ENCODE measurements at places on chromosomes 12 and 14. TPM values are rescaled to one million over a fixed set of nuclear protein-coding genes. Genes with fewer than 3 reads are reported as not detected.

The RND1 gene
- polyA plus RNA-seq = 1.3 TPM

The ADAM21 gene
- polyA plus RNA-seq = not detected

The CLEC14A gene
- polyA plus RNA-seq = 0.45 TPM

The AQP5 gene
- polyA plus RNA-seq = not detected

The IAPP gene
- not detected for polyA plus RNA-seq

The CCDC63 gene
- not detected for polyA plus RNA-seq

- H3K27ac ChIP-seq = no peak overlapping the region
- H3K4me1 ChIP-seq = no peaks in the 10 kb centered on the region
- DNase-seq = no peak
- H3K36me3 ChIP-seq = no peaks in the 10 kb centered on the region
- H3K27me3 ChIP-seq = no peaks in the 10 kb centered on the region
These were observed 89.9 kb upstream of the IGF1 start for GRCh38 chr12:102570256-102570655.

DNA sequence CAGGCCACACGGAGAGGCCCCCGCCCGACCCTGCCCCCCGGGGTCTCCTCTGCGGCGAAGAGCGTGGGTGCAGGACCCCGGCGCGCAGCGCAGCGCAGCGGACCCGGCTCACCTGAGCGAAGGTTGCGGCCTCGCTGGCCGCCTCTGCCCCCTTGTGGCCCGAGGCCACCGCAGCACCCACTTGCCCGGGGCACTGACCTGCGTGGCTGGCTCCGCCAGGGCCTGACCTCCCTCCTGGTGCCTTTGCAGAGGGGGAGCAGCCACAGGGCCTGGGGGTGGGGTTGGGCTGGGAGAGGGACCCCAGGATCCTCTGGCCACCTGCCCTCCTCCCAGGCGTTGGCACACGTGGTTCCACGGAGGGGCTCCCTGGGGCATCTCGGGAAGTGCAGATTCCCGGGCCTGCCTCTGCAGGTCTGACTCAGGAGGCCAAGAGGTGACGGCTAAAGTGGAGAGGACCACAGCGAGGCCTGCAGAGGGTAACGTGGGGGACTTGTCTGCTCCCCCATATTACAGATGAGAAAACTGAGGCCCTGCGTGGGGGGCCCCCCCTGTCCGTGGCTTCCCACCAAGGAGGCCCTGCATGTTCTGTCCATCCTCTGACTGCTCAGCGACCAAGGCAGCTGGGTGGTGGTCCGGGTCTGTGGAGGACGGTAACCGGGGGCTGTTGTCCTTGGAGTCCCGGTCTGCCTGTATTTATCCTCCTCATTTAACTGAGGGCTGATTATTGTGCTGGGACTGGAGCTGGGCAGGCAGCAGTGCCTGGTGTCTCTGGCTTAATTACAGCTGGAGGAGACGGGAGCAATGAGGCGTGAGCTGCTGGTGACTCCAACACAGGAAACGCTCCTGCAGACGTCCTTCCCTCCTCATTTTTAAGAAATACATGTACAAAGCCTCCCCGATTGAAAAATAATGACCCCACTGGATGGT lies 67.9 kb upstream of the BEGAIN start:
- no peaks in the 10 kb centered on the region for H3K36me3 ChIP-seq
- H3K4me1 ChIP-seq = no peaks in the 10 kb centered on the region
- DNase-seq = peak; percentile 43
- peaks cover 13% of the 10 kb centered on the region for H3K27me3 ChIP-seq
- H3K4me3 ChIP-seq = no peak overlapping the region
- no peak overlapping the region for H3K27ac ChIP-seq

DNA sequence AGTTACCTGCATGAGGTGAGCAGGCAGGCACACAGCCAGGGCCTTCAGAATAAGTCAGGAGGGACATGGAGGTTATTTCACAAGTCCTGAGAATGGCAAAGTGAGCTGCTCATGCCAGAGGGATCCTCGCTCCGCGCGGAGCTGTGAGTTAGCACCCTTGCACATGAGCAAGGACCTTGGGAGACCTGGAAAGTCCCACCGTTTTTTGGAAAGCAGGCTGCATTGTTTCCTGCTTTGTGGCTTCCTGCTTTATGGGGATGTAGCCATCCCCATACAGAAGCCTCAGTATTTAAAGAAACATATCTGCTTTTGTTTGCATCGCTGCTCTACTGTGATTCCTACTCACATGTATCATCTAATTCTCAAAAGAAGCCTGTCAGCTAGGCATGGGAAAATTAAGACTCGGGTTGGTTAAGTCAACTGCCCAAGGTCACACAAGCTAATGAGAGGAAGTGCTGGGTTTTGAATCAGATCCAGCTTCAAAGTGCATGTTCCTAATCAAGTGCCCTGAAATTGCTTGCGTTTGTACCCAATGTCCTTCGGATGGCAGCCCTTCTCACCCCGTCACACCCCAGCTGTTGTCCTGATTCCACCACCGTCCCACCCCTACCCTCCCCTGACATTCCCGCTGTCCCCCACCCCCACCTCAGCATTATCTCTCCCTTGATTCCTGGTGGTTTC lies 106.2 kb downstream of the CRACR2A start:
- no peaks in the 10 kb centered on the region for H3K4me1 ChIP-seq
- no peaks in the 10 kb centered on the region for H3K27me3 ChIP-seq
- H3K36me3 ChIP-seq = no peaks in the 10 kb centered on the region
- no peak overlapping the region for H3K4me3 ChIP-seq

DNA sequence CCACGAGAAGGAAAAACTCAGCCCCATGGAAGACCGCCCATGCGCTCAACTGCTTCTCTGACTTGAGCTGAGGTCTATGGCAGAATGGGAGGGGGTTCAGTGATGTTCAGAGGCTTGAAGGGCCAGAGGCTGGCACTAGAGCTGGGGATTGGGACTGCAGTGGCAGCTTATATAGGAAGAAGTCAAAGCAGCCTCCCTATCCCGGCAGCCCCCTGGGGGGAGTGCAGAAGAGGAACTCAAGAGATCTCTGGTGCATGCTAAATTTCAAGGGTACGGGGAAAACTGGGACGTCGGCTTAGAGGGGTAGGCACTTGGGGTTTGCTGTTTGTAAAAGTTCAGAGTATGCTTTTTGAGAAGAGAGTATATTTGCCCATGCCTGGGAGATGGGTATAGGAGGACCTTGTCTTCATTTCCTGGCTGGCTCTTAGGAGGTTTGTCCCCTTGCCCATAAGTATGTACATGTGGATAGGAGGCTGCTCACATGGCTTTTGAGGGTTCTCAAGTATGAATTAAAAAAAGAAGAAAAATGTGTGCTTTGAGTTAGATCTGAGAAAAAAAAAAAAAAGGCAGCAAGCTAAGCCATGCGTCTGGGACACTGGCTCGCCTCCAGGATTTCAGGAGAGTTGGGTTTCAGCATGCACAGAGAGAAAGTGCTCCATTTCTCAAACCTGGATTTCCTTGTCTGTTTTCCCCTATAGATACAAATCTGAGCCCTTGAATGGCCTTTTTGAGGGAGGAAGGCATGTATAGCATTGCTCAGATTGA lies 3.2 kb upstream of the MEG3 start:
- H3K27me3 ChIP-seq = peaks cover 37% of the 10 kb centered on the region
- H3K27ac ChIP-seq = no peak overlapping the region
- no peaks in the 10 kb centered on the region for H3K4me1 ChIP-seq

- no peak for DNase-seq
- H3K27ac ChIP-seq = no peak overlapping the region
- peaks cover 17% of the 10 kb centered on the region for H3K4me1 ChIP-seq
- no peak overlapping the region for H3K4me3 ChIP-seq
- H3K27me3 ChIP-seq = no peaks in the 10 kb centered on the region
These were observed 2.9 kb downstream of the SMARCD1 start for GRCh38 chr12:50087995-50088394.

GRCh38 chr12:19312637-19313036 lies 126.7 kb upstream of the AEBP2 start:
- no peaks in the 10 kb centered on the region for H3K4me1 ChIP-seq
- DNase-seq = no peak
- no peaks in the 10 kb centered on the region for H3K36me3 ChIP-seq
- H3K27ac ChIP-seq = no peak overlapping the region
- H3K27me3 ChIP-seq = no peaks in the 10 kb centered on the region
- no peak overlapping the region for H3K4me3 ChIP-seq

DNA sequence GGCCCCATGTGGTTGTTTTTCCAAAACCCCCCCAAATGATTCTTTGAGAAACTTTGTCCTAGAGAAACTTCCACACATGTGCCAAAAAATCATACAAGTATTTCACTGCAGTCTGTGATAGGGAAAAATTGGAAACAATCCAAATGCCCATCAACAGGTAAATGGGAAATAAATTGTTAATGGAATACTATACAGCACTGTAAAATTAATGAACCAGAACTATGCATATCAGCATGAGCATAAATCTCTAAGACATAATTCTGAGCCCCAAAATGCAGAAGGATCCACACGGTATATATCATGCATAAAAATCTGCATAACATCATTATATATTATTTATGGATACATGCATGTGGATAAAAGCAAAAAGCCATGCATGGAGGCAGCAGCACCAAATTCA lies 5.3 kb upstream of the FICD start:
- no peak for DNase-seq
- H3K4me3 ChIP-seq = no peak overlapping the region
- H3K4me1 ChIP-seq = no peaks in the 10 kb centered on the region
- no peak overlapping the region for H3K27ac ChIP-seq

DNA sequence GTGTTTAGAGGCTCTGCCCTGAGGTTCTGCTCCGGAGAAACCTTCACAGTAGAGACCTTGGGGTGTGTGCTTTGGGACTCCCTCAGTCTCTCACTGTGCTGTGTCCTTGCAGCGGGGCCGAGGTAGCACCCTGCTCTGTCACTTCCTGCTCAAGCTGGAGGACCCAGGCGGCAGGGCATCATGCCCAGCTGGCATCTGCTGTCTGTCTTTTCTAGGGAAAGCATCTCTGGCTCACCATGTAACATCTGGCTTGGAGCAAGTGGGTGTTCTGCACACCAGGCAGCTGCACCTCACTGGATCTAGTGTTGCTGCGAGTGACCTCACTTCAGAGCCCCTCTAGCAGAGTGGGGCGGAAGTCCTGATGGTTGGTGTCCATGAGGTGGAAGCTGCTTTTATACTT lies 124.5 kb downstream of the ESRRB start:
- DNase-seq = no peak
- H3K4me3 ChIP-seq = no peak overlapping the region
- H3K27ac ChIP-seq = no peak overlapping the region
- H3K36me3 ChIP-seq = no peaks in the 10 kb centered on the region

DNA sequence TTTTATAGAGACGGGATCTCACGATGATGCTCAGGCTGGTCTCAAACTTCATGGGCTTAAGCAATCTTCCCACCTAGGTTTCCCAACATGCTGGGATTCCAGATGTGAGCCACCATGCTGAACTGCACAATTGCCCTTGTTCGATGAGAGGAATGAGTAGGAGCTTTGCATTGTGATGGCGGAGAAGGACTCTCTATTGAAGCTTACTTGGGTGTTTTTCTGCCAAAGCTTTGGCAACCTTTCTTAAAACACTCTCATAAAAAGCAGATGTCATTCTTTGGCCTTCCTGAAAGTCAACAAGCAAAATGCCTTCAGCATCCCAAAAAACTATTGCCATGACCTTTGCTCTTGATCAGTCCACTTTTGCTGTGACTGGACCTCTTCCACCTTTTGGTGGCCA lies 904.8 kb upstream of the TMEM132C start:
- no peaks in the 10 kb centered on the region for H3K4me1 ChIP-seq
- no peak overlapping the region for H3K27ac ChIP-seq
- no peak for DNase-seq
- no peaks in the 10 kb centered on the region for H3K36me3 ChIP-seq

DNA sequence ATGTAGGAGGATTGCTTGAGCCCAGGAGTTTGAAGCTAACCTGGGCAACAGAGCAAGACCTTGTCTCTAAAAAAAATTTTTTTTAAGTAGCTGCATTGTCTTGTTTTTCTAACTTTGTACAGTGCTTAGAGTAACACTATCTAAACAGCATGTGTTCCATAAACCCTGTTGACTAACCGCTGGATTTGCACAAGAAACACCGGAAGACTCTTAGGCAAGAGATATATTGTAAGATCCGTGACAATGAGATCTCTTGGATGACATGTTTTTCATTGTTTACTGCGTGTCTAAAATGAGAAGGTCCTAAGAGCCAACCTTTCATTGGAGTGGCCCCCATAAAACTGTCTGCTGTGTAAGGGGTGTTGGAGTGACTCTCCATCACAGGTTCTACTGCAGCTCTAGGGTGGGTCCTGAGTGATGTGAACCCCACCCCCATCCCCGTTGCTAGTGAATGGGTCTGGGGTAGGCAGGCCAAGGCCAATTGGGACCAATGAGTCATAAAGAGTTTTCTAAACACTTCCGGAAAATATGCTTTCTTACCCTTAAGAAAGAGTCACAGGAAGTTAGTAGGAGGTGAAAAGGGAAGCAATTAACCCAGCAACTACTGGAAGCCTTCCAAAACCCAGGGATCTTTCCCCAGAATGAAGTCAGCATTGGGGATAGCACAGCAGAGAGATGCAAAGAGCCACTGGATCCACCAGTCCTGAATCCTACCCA lies 24.3 kb upstream of the PCNX1 start:
- H3K36me3 ChIP-seq = no peaks in the 10 kb centered on the region
- no peak for DNase-seq
- H3K27ac ChIP-seq = peak overlapping the region; percentile 81
- no peak overlapping the region for H3K4me3 ChIP-seq
- H3K4me1 ChIP-seq = no peaks in the 10 kb centered on the region
- no peaks in the 10 kb centered on the region for H3K27me3 ChIP-seq

DNA sequence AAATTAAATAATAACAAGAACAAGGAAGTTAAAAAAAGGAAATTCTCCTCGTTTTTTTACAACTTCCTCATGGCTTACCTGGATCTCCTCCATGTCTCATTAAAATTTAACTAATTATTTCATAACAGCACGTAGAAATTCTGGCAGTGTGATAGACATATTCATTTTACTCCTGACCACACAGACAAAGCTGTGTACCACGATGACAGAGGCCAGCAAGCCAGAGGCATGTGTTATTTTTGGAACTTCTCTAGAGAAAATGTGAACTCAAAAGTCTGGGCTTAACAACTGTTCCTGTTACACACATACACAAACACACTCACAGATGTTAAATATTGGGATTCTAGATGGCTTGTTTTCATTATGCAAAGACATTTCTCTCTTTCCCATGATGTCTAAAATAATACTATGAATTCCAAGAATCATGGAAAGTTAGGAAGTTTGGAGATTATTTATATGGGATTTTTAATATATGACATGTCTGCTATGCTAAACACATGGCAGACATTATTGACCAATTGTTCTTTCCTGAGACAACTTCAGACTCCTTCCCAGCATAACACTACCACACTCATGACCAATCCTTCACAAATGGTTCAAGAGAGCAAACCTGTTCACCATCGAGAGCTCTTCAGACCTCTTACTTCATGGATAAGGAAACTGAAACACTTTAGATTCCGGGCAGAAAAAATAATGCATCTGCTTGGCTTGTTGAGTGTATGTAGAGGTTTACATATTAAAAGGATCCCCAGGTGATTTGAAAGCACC lies 158.7 kb downstream of the DACT1 start:
- peaks cover 2% of the 10 kb centered on the region for H3K4me1 ChIP-seq
- no peaks in the 10 kb centered on the region for H3K36me3 ChIP-seq
- no peaks in the 10 kb centered on the region for H3K27me3 ChIP-seq
- peak; percentile 21 for DNase-seq

- H3K27ac ChIP-seq = no peak overlapping the region
- no peak for DNase-seq
- H3K27me3 ChIP-seq = no peaks in the 10 kb centered on the region
- H3K4me3 ChIP-seq = no peak overlapping the region
- no peaks in the 10 kb centered on the region for H3K4me1 ChIP-seq
These were observed 88.9 kb downstream of the LIN7A start for GRCh38 chr12:80848858-80849257.

GRCh38 chr14:63641473-63642228 lies at the start of gene WDR89:
TSS of gene WDR89 (minus strand) at chr14:63641871. CDS start at chr14:63599942, 41,929 bp downstream.
- peak; percentile 100 for DNase-seq
- H3K27ac ChIP-seq = peak within 1 kb of the TSS; percentile 95
- no peaks in the 10 kb centered on the region for H3K27me3 ChIP-seq
- peak within 1 kb of the TSS; percentile 67 for H3K4me3 ChIP-seq
- no peaks in the 10 kb centered on the region for H3K4me1 ChIP-seq
- H3K36me3 ChIP-seq = no peaks in the 10 kb centered on the region
